ENCODE measurements at places on chromosomes 6 and 20. TPM values are rescaled to one million over a fixed set of nuclear protein-coding genes. Genes with fewer than 3 reads are reported as not detected.

DNA sequence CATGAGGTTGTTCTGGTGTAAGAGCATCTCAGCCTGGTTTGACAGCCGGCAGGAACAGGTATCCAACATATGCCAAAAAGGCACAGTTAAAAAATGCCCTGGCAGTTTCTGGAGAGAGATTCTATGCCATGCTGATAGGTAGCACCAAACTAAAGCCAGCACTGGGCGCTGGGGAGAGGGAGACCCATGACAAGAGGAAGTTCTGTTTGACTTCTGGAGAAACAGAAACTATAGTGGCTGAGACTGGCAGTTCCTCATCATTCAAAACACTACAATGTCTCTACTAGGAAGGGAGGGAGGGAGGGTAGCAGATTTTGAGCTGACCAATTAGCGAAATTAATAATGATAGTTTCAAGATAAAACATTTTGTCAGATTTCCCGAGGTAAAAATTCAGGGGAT lies 174.1 kb downstream of the ADAT2 start:
- H3K27me3 ChIP-seq: no peaks in the 10 kb centered on the region
- H3K4me1 ChIP-seq: peaks cover 17% of the 10 kb centered on the region
- no peak overlapping the region for H3K27ac ChIP-seq
- H3K4me3 ChIP-seq: no peak overlapping the region

LTB gene
- 270 TPM for total RNA-seq

GRCh38 chr20:18108326-18108725 lies 29.3 kb upstream of the KAT14 start:
- peaks cover 6% of the 10 kb centered on the region for H3K27me3 ChIP-seq
- no peak overlapping the region for H3K4me3 ChIP-seq
- H3K4me1 ChIP-seq: no peaks in the 10 kb centered on the region
- DNase-seq: no peak
- no peak overlapping the region for H3K27ac ChIP-seq
- H3K36me3 ChIP-seq: no peaks in the 10 kb centered on the region

DNA sequence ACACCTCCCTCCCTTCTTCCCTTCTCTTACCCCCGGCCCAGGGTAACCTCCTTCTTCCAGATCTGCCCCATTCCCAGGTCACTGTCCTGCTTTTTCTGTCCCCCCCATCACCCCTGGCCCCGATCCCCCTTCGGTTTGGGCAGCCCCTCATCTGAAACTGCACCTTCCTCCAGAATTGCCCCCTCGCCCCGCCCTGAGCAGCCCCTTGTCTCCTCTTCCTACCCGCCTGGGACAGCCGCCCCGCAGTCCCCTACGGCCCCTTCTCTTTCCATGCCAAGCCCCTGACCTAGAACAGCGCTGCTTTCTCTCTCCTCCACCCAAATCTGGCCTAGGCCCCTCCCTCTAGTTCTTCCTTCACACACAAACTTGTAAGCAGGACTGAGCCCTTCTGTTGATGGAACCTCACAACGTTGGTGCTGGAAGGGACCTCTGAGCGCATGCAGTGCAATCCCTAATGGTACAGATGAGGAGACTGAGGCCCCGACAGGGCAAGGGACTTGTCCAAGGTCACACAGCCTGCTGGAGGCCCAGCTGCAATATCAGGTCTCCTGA lies 630 bp downstream of the PPP2R5D start:
- H3K4me1 ChIP-seq: peaks cover 53% of the 10 kb centered on the region
- DNase-seq: no peak
- peaks cover 15% of the 10 kb centered on the region for H3K36me3 ChIP-seq

KCNK16 gene
- not detected for total RNA-seq

OLIG3 gene
- not detected for total RNA-seq

GRCh38 chr6:54353975-54354374 lies 45.7 kb downstream of the TINAG start:
- no peak for DNase-seq
- H3K4me1 ChIP-seq: no peaks in the 10 kb centered on the region
- no peak overlapping the region for H3K4me3 ChIP-seq
- no peak overlapping the region for H3K27ac ChIP-seq
- no peaks in the 10 kb centered on the region for H3K36me3 ChIP-seq

Data from activated T-helper 1 cell treated with anti-CD3 and anti-CD28 coated beads, Interleukin-12 subunit alpha, Interleukin-12 subunit beta, Interleukin-2, Interleukin-4 antibody, amounts not matched to agents 30 ng/mL and 10 ng/mL and 1 ng/mL, durations not matched to agents 14 hours and 24 hours and 36 hours (primary cell).